ENCODE measurements at places on chromosomes 1 and 21.

- peak; percentile 69 for DNase-seq
Observed at GRCh38 chr1:182080955-182081582, 19.6 kb upstream of the ZNF648 start.

GRCh38 chr1:29239142-29239541 lies 2.8 kb downstream of the PTPRU start:
- peak; percentile 31 for DNase-seq

GRCh38 chr1:156852418-156852874 lies 6.5 kb downstream of the INSRR start:
- DNase-seq: peak; percentile 45

- no peak for DNase-seq
Observed at GRCh38 chr1:68197461-68197860, 34.9 kb downstream of the WLS start.

GRCh38 chr1:45079533-45079932 lies 67.5 kb downstream of the UROD start:
- no peak for DNase-seq

- DNase-seq: no peak
Observed at GRCh38 chr1:234277161-234277868, 95.9 kb upstream of the COA6 start.

Data from GM03348 (cell line).